Endothelial cell (in vitro differentiated cells): ENCODE measurements at places on chromosomes 4 and X.

- no peak for DNase-seq
Observed at GRCh38 chr4:7171191-7171900, 21.0 kb upstream of the SORCS2 start.

GRCh38 chr4:174398728-174399127, 115.0 kb downstream of the CEP44 start:
- no peak for DNase-seq

DNA sequence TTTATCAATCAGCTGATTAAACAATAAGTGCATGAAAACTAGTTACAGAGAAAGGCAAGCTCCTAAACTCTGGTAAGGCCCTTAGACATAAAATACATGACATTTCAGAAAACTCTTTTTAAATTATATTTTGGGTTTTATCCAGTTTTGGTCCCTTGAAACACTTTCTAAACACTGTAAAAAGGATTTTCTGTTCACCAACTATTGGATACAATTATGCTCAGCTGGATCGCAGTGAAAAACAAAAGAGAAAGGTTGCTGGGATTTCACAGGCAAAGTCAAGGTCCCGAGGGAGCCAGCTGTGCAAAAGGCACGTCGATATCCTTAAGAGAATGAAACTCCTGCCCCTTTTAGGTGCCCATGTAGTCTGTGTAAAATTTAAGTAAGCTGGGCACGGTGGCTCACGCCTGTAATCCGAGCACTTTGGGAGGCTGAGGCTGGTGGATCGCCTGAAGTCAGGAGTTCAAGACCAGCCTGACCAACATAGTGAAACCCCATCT, 1018.4 kb upstream of the INTU start:
- no peak for DNase-seq

DNA sequence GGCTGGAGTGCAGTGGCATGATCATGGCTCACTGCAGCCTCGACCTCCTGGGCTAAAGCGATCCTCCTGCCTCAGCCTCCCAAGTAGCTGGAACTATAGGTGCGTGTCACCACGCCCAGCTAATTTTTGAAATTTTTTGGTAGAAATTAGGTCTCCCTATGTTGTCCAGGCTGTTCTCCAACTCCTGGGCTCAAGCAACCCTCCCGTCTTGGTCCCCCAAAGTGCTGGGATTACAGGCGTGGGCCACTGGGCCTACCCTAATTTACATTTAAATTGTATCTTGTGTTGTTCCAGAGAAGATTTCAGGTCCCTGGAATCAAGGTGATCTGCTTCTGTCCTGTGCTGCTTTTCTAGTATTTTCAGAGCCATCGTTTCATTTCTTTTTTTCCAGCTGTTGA, 1.2 kb upstream of the LRPAP1 start:
- DNase-seq: no peak

DNA sequence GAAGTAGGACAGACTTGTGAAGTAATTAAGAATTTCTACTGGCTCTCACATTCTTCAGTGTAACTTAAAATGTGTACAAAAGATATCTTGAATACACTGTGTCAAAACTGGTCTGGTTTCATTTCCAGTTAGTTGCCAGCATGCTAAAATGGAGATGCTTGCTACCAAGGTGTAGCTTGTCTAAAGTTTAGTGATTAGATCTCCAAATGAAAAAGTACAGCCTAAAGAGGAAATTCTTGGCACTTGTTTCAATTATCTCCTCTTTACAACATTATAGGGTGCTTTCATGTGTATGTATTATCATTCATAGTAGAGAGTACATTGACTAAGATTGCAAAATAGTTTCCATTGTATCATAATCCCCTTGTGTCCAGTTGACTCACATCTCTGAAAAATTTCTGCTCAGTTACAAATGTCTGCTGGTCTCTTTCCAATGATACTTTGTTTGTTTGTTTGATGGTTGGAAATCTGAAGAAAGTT, 97.3 kb upstream of the SPRY1 start:
- no peak for DNase-seq
